Lung (tissue), 17 donors: ENCODE measurements at places on chromosomes 1 and 21.

GRCh38 chr21:29610779-29611360, 312.1 kb downstream of the BACH1 start:
- DNase-seq: no peak

GRCh38 chr1:152039461-152039860, 2.7 kb upstream of the S100A11 start:
- no peak for DNase-seq

GRCh38 chr1:48223366-48224240, 1.1 kb downstream of the SLC5A9 start:
- no peak for DNase-seq

- DNase-seq: no peak
Measured at GRCh38 chr1:110420874-110421793, 13.6 kb upstream of the LAMTOR5 start.

GRCh38 chr1:52994656-52995055, 67.4 kb upstream of the PODN start:
- no peak for DNase-seq

- peak; percentile 40 for DNase-seq
Measured at GRCh38 chr1:102191723-102192122, 195.0 kb upstream of the OLFM3 start.

DNA sequence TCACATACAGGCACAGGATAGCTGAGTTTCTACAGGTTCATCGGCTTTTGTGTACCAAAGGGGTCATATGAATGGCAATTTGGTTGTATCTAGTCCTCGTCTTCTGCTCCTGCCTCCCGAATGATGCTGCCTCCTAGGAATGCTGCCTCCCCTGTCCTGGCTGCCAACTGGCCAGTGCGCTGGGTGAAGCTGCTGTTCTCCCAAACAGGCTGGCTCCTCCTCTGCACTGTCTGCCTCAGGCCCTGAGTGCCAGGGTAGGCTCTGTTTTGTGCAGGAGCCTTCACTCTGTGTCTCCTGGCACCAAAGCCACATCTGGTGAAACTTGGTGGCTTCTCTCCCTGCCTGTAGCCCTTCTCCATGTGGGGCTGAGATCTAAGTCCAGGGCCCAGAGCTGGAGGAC, 60.3 kb downstream of the RHOU start:
- DNase-seq: no peak

GRCh38 chr1:234553240-234554188, 56.5 kb downstream of the IRF2BP2 start:
- no peak for DNase-seq

DNA sequence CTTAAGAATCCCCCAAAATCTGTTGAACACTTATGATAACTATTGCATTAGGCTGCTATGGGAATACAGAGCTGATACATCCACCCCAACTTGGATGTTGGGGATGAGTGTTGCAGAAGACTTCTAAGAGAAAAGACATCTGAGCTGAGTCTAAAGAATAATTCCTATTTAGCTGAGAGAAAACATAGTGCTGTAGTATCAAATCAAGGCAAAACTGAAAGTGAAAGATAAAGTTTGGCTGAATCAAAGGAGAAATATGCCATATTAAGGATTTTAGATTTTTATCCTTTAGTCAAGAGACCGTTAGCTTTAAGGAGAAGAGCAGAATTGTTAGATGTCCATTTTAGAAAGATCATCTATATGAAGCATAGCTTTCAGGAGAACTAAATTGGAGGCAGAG, 726.9 kb upstream of the PTBP2 start:
- DNase-seq: no peak

DNA sequence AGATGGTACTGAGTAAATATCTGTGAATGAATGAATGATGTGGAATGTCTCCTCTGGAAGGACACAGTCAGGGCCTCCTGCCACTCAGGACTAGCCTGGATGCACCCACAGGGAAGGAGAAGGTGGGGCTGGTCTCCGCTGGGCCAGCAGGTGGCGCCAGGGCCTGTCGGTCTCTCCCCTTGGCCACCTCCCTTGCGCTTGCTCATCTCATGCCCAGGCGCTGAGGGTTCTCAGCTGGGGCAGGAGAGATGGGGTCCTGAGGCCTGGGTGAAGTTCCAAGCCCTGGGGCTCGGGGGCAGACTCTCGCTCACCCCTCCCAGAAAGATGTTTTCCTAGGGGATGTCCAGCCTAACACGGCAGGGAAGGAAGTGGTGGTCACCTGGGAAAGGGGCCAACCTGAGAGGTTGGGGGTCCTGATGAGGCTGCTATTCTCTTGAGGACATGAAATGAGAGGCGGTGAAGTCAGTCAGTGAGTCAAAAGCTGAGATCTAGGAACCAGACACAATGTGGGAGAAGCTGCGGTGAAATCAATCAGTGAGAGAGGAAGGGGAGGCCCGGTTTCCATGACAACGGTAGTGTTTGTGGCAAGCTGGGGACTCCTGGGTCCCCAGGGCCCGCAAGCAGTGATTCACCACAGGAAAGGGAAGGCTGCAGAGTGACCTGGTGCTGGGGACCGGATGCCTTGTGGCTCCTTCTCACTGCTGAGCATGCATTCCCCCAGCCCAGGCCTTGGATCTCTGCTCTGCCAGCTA, 14.6 kb upstream of the MEX3A start:
- DNase-seq: peak; percentile 76

DNA sequence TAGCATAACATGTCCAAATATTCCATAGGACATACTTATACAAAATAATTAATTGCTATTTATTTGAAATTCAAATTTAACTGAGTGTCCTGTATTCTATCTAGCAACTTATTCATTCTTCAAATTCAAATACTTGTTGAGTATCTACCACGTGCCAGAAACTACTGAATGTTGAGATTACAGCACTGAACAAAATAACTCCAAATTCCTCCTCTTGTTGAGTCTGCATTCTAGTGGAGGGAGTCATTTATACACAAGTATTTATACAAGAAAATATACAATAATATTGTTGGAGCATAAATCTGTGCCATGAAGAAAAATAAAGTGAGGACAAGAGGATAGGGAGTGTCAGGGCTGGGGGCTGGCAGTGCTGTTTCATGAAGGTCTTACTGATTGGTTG, 43.7 kb upstream of the CDC42BPA start:
- peak; percentile 14 for DNase-seq

GRCh38 chr21:35932232-35932911, 128.0 kb downstream of the SETD4 start:
- DNase-seq: peak; percentile 64

DNA sequence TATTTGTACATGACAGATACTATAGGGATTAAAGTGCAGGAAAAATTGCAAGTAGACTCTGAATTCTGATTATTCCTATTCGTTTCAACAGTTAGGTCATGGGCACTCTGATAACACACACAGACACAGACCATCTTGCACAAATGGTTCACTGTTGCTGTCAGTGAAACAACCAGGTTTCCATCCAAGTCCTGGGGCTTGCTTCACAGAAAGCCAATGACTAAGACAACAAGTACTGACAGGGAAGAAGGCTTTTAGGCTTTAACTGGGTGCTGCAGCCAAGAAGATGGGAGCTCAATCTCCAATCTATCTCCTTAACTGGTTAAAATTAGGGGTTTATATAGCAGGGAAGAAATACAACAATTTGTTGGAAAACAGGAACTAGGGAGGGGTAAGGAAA, 57.6 kb downstream of the RIMS3 start:
- DNase-seq: no peak

DNA sequence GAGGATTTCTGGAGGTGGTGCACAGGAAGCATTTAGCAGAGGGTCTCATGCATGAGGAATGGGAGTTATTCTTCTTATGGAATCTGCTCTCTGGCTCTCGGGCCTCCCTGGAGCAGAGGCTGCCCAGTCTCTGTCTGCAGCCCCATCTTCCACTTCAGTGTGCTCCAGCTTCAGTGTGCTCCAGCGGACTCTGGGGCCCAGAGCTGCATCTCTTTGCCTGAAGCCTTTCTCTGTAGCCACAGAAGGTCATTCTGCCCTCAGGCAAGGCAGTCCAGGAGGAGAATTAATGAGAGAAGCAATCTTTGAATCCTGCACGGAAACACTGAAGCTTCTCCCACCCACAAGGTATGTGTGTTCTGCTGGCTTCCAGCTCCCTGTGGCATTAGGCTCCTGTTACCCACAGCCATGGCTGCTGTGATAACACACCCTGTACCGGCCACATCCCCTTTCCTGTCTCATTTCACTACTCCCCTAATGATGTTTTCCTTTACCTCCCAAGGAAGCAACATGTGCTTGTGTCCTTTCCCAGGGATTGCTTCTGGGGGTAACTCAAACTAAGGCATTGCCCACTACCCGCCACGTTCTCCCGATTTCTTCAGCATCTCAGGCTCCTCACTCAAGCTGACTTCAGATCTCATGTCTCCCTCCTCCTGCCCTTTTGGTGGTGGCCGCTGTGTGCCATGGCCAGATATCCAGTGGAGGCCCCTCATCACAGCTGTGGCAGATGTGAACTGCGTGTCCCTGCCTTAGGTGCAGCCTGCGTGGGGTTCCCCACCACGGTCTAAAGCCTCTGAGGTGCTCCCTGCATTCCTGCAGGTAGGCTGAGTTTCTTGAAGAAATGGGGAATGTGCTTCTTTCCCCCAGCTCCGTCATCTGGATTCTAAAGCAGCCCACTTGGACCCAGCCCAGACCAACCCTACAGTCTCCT, 181.2 kb upstream of the GALNT2 start:
- DNase-seq: no peak
